ENCODE measurements at places on chromosomes 4 and X.

GRCh38 chr4:13212936-13213335 lies 271.2 kb downstream of the RAB28 start:
- DNase-seq: no peak

DNA sequence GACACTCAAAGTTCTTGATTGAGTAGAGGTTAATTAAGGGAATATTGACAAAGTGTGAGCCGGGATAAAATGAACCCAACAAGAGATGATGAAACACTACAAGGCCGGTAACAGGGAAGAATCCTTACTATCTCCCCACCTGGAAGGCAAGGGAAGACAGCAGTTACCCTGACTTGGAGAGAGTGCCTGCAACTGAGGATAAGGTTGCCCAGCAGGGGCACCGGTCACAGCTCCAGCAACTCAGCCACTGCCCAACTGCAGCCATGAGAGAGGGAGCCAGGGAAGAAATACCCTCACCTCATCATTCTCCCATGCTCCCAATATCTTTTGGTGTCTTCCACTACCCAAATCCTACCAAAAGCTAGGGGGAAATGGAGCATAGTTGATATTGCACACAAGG lies 212.7 kb downstream of the KCTD8 start:
- DNase-seq: no peak

GRCh38 chr4:38832206-38832605 lies 24.4 kb downstream of the TLR6 start:
- DNase-seq: no peak

DNA sequence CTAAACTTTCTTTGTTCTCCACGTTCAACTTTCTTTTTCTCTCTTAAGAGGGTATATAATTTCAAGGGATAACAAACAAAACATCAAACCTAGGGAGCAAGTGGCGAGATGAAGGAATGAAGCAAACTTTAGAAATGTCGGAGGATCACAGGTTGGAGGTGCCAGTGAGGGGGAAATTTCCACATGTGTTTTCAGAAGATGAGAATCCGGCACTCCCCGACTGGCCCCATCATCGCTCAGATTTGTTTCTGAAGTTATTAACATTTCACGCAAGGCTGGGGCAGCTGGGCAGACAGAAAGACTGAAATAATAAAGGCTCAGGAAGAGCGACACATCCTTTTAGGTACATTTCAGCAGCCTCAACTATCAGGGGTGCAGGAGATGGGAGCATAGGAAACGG lies 134.9 kb downstream of the SMIM20 start:
- DNase-seq: no peak

DNA sequence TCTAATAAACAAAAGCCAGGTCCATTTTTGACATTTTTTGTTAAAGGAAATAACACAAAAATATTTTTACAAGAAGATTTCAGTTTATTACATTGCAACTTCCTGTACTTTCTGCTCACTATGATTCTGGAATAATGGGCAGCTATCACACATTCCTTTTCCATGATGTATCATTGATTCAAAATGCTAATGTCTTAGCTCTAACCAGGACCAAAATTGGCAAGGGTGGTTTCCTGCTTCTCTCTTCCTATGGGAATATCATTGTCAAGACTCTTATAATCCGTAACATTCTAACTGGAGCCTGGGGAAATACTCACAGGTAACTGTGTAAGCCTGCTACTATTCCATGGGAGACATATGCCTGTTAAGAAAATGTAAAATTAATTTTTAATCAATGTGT lies 218.6 kb downstream of the DCAF12L2 start:
- no peak for DNase-seq

GRCh38 chrX:78708262-78708661 lies 39.3 kb upstream of the LPAR4 start:
- no peak for DNase-seq

GRCh38 chr4:2832309-2832980 lies 11.2 kb upstream of the ADD1 start:
- DNase-seq: no peak

- DNase-seq: no peak
Measured at GRCh38 chr4:47374477-47374876, 89.0 kb downstream of the COMMD8 start.

GRCh38 chr4:40629401-40630334 lies at the start of gene RBM47:
Gene RBM47, minus strand, starts transcription at chr4:40629864. Its CDS starts 190,971 bp downstream, at chr4:40438893.
- no peak for DNase-seq

DNA sequence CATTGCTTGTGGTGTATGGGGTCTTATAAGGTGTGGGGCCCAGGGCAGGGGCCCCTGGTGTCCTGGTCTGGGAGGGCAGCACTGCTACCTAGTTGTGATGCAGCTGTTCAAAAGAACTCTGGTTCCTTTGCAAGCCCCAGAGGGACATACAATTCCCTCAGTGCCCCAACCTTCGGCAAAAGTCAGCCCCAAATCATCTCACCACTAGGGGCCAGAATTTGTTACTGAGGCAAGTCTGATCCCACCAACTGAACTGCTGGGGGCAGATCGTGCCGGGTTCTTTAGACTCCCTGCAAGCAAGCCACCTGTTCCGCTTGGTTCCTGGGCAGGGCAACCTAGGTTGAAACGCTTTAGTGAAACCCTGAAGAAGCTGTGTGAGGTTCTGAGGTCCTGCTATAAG lies 180.1 kb upstream of the S100G start:
- DNase-seq: no peak

DNA sequence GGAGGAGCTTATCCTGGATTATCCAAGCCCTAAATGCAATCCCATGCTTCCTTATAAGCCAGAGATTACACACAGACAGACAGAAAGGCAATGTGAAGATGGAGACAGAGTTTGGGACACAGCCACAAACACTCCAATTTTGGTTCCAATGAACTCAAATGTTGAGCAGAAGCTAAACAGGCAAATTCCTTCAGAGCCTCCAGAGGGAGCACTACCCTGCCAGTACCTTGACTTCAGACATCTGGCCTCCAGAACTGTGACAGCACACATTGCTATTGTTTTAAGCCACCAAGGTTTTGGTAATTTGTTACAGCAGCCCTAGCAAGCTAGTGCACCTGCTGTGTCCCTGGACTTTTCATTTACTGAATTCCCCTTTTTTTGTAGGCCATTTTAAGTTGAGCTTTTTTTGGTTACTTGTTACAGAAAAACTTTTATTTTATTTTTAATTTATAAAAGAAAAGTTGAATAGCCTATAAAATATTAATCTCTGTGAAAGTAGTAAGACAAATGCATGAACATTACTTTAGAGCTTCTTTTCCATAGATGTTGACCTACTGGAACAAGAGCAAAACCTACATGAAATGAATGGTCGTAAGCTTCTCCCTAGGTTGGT lies 33.4 kb upstream of the SRD5A3 start:
- DNase-seq: no peak

GRCh38 chrX:137667776-137668175 lies 101.8 kb downstream of the ZIC3 start:
- no peak for DNase-seq

DNA sequence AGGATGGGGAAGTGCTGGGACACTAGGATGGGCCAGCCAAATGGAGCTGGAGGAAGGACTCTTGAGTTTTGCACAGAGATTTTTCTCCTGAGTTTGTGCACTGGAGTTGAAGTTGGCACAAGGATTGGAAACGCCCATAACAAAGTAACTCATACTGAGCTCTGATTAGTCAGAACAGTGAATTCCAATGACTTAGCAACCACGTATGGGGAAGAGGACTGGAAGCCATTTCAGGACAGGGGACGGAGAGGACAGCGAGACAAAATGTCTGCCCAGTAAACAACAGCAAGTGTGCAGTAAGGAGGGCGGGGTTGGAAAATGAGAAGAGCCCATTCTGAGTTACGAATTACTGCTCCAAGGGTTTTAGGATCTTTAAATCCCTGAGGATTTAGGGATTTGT lies 5.9 kb downstream of the RIPPLY1 start:
- no peak for DNase-seq

DNA sequence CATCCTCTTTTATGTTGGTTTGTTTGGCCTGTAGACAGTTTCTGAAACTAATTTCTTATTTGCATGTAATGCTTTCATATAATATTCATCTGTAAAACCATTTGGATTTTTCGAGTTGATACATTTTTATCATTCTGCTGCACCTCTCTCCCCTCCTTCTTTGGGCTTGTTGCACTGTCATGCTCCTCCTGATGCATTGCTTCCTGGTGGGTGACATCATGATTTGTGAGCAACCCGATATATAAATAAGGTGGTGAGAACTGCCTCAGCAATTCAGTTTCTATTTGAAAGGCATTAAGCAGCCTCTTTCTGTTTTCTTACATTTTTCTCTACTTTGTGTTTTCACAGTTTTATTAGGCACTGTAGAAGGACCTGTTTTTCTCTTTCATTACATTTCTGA lies 515.7 kb downstream of the RPA4 start:
- DNase-seq: peak; percentile 1

DNA sequence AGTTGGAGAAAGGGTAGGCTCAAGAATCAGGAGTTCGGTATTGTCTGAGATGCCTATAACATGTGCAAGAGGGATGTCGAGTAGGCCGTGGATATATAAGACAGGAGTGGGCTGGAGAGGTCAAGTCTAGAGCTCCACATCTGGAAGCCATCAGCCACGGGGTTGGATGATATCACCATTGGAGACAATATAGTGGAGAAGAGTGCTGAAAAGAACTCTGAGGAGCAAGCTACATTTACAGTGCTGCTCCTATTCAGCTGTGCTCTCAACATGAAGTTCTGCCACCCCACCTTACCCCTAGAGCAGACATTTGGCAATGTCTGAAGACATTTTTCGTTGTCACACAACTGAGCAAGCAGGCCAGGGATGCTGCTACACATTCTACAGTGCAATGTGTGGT lies 20.9 kb upstream of the PLAC1 start:
- DNase-seq: no peak

- DNase-seq: no peak
Measured at GRCh38 chrX:12895866-12896265, 10.6 kb upstream of the TLR8 start.

DNA sequence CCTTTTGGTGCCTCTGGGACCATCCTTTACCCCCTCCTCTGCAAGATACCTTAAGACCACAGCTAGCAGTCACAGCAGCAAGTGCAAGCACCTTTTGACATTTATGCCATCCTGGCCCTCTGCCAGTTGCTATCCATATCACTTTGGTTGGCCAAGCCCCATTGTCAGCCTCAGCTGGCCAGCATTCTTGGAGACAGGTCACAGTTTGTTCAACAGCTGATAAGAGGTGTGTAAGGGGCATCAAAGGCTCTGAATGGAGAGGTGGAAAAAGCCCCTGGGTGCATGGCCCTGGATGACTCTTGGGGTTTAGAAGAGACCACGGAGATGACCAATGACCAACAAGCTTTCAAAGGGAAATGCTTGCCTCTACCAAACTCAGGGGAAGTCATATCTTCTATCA lies 133.6 kb upstream of the MAMLD1 start:
- DNase-seq: no peak

DNA sequence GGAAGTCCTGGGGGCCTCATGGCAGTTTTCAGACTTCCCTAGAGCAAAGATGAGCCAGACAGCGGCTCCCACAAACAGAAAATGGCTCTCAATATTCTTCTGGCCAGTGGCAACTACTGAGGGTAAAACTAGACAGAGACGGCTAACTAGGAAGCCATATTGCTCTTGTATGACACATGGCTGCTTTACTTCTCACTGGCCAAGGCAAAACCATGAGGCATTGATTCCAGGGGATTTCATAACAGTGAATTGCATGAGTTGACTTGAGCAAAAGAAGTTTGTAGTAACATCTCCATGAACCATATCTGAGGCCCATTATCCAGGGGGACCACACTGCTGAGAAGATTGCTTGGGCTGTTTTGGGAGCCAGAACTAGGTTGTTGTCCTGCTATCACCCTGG lies 13.7 kb upstream of the TLR8 start:
- no peak for DNase-seq

- no peak for DNase-seq
Measured at GRCh38 chr4:2264481-2265041, 2.7 kb upstream of the MXD4 start.

All from DMS153 (cell line).